ENCODE measurements at places on chromosomes 7 and 10.

DNA sequence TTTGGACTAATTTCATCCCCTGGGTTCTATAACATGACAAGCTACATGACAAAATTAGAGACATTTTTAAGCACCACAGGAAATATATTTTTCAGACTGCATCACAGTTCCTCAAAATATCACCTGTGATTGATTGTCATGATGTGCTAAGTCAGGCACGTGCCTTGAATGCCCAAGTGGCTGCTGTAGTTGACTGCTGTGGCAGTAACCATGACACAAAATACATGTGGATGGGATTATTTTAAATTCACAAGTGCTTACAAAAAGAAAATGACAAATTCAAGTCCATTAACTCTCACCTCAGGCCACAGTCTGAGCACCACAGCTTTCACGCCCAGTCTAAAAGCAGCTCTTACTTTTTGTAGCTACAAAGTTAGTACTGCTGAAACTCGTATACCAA, 45.5 kb downstream of the TNPO3 start:
- DNase-seq: no peak

GRCh38 chr10:118448744-118449143, 106.6 kb upstream of the FAM204A start:
- no peak for DNase-seq

DNA sequence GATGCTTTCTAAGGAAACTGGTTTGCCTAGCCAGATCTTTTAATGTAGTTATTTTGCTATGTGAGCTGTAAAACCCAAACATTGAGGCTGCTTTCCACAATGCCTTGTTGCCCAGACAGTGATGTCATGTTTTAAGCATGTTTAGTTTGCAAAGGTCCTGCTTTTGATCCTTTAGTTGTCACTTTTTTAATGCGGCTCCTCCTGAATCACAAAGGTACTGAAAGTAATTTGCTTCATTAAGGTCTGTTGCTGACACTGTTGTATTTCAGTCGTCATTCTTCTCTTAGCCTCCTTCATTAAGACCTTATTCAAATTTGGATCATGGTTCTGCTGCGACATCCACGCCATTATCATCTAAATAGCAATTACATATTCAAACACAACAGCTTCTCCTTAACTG, 10.6 kb downstream of the RPA3 start:
- no peak for DNase-seq

- DNase-seq: no peak
These were observed 113.8 kb downstream of the PRPF18 start for GRCh38 chr10:13700473-13701144.

- no peak for DNase-seq
These were observed 280.6 kb upstream of the ETV1 start for GRCh38 chr7:14270099-14270498.

DNA sequence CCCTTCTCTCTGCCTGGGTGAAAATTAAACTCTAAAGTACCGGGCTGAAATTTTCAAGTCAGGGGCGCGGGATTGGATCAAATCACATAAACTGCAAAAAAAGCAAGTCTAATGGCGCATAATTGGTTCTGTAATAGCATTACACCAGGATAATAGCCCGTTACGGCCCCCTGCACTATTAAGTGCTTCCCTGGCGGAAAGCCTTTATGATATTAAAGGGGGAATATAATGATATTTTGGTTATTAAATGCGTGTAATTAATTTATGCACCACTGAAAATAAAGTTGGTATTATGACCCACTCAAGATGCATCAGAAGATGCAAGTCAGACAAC, 744 bp upstream of the DRGX start:
- no peak for DNase-seq

GRCh38 chr10:17708821-17709220, 43.2 kb upstream of the TMEM236 start:
- no peak for DNase-seq

- DNase-seq: no peak
These were observed 2.6 kb upstream of the VWC2 start for GRCh38 chr7:49770838-49771237.

- no peak for DNase-seq
These were observed 13.5 kb downstream of the SFMBT2 start for GRCh38 chr10:7397049-7398035.

- DNase-seq: no peak
These were observed 31.8 kb downstream of the GHRHR start for GRCh38 chr7:30995536-30995935.

DNA sequence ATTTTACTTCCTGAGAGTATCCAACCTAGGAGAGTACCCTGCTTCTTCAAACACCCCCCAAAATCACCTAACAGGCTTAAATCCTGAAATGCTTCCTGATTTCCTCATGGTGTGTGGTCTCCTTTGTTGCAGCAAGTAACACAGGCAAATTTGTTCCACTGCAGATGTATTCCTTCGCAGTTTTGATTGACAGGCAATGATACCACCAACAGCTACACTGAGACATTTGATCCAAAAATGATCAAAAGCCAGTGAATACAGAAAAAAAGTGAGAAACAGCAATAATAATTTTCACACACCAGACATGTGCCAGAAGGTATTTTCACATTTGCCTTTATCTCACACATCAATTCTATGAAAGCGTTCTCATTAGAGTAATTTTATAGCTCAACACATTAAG, 95.9 kb downstream of the HERPUD2 start:
- no peak for DNase-seq

DNA sequence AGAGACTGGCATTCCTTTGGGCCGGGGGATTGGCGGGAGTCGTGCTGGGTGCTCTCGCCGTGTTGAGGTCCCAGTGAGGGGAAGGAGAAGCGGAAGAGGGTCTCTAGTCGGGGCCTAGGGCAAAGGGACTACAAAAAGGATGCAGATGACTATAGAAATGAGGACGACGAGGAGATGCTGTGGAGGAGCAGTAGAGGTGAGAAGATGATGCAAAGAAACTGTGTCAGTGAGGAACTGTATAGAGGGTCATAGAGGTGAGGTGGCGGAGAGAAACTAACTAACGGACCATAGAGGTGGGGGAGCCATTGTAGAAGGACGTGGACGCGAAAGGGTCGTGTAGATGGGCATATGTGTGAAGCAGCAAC, 324 bp downstream of the TWNK start:
- no peak for DNase-seq

GRCh38 chr7:109622320-109622719, 1052.6 kb downstream of the DNAJB9 start:
- no peak for DNase-seq

GRCh38 chr10:8026349-8027259, 27.9 kb upstream of the GATA3 start:
- no peak for DNase-seq

GRCh38 chr10:1762076-1762475, 24.8 kb upstream of the ADARB2 start:
- DNase-seq: no peak

GRCh38 chr10:124366825-124367224, 51.9 kb downstream of the OAT start:
- no peak for DNase-seq

- DNase-seq: no peak
These were observed 33.6 kb upstream of the KMT2E start for GRCh38 chr7:104980440-104980839.

- peak; percentile 79 for DNase-seq
These were observed 145.0 kb upstream of the GHITM start for GRCh38 chr10:83994325-83994724.

DNA sequence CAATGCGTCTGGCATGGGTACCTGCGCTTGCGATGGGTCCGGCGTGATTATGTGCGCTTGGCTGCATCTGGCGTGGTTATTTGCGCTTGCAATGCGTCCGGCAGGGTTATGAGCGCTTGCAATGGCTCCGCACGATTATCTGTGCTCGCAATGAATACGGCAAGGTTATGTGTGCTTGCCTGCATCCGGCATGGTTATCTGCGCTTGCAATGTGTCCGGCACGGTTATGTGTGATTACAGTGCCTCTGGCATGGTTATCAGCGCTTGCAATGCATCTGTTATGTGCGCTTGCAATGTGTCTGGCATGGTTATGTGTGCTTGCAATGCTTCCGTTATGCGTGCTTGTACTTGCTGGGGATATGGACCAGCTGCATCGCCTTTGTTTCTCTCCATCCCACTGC, 37.7 kb downstream of the RBAK start:
- DNase-seq: no peak

GRCh38 chr7:44259547-44260457, 59.0 kb downstream of the YKT6 start:
- no peak for DNase-seq

- peak; percentile 52 for DNase-seq
These were observed 7.8 kb downstream of the TES start for GRCh38 chr7:116218051-116218645.

- no peak for DNase-seq
These were observed 48.4 kb downstream of the AOC1 start for GRCh38 chr7:150900675-150901074.

DNA sequence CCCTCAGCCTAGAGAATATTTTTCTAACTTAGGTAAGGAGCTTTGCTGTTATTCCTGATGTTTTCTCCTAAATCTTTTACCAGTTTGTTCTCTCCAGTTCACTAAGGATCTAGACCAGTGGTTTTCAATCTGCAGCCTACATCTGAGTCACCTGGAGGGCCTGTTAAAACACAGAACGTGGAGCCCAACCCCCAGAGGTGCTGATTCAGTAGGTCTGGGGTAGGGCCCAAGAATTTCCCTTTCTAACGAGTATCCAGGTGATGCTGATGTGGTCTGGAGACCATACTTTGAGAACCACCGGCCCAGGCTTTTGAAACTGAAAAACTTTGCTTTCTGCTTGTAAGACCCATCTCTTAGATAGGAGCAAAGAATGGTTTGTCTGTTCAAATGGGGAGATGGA, 51.2 kb upstream of the KMT2E start:
- no peak for DNase-seq

DNA sequence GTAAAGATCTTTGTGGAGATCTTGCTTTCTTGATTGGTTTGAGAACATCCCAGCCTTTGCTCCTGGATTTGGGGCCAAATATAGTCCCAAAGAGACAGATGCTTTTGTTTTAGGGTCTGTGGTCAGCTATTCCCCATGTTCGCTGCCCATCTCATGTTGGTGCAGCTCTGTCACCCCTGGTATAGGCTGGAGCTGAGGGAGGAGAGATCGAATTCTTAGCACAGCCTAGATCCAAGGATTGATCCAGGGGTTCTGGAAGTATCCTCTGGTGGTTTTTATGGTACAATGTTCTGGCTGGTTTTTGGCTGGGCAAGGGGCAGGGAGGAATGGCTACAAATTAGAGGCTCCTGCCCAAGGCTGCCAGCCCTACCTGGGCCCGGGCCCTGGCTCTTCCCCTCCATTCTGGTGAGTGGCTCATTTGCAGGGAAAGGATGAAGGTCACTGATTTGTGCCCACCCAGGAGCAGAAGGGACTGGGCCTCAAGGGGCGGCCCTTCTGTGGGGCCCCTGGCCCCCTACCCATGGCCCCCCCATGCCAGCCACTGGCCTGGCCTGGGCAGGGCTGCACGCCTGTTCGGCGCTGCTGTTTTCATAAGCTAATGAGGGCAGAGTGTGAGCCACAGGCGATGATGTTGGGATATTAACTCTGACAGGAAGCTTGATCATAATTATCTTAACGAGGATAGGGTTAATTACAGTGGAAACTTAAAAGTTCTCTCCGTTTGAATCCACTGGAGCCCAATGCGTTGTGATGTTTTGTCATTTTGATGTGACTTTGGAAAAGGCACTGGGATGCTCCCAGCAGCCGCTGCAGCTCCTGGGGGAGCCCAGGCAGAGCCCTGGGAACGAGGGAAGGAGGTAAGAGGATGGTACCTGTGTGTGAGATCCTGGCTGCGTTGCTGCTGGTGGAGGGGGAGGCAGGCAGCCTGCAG, 600.6 kb downstream of the LRMDA start:
- DNase-seq: no peak

DNA sequence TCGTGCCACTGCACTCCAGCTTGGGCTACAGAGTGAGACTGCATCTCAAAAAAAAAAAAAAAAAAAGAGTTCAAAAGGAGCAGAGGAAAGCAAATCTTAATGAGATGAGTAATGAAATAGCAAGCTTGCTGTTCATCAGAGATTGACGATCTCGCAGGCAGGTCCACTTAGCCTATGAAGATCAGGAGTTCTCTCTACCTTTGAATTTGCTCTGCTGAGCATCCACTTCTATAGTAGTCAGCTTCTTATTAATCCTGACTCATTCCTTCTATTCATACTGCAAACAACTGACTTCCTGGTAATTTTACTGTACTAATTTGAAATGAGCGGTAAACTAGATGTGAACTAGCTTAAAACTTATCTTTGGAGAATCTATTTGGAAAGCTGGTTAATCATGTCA, 1014.6 kb downstream of the GATA3 start:
- DNase-seq: no peak

GRCh38 chr7:26151953-26152781, at the start of gene NFE2L3:
Gene NFE2L3 (plus strand): TSS chr7:26152198. CDS start chr7:26152499, 301 bp downstream.
- peak; percentile 94 for DNase-seq

DNA sequence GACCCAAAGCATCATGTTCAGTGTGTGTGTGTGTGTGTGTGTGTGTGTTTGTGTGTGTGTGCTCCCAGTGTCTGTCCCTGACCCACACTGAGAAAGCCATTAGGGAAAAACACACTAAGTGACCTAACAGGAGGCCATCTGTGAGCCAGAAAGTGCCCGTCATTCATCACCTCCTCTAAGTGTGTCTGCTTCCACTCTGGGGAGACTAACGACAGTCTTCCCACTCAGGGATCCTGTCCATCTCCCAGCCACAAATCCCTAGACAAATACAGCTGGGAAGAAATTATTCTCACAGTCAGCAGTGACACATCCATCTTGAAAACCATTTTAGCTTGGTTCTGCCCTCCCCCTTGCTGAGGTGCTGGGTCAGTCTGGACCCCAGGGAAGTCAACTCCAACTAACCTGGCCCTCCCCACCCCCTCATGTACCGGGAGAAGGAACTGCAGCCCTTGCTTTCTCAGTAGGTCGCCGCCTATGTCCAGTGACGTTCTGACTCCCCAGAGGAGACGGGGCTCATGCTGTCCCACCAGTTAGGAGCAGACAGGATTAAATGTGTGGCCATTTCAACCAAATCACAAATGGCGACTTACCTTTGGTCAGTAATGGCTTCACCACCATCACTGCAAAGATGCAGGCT, 296.5 kb upstream of the ZNF32 start:
- no peak for DNase-seq

GRCh38 chr7:42175834-42176723, 60.9 kb downstream of the GLI3 start:
- DNase-seq: no peak

DNA sequence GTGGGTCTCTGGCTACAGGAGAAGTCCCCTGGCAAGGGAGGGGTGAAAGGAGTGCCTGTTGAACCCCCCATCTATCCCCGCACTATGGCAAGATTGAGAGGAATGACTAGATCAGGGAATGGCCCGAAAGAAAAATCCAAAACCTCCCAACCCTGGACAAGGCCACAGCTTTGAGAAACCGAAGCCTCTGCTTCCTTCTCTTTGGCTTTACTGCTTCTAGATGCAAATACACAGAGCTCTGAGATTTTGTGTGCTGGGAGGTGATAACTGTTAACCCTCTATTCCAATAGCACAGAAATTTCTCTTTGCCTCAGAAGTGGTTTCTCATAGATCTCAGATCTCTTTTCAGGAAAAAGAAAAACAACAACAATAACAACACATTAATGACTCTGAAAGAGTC, 15.0 kb downstream of the CAV1 start:
- no peak for DNase-seq

All from small intestine (tissue), 16 donors.